ENCODE measurements at places on chromosomes 3 and 15.

GRCh38 chr3:81274671-81275070 lies 486.8 kb downstream of the GBE1 start:
- DNase-seq, result no peak

DNA sequence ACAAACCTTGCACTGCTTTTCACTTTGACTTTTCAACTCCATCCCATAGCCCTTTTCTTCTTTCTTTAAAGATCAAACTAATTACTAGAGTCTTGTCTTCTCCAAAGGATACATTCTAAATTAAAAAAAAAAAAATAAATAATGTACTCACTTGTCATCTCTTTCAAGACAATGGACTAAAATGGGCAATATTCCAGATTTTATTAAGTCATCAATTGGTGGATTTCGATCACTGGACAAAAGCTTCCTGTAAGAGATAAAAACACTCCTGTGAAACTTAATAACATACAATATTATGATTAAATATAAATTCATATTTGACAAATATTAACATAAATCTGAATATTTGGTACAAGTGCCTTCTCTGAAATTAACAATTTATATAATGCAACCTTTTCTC lies 34.1 kb downstream of the KPNA4 start:
- no peak for DNase-seq

DNA sequence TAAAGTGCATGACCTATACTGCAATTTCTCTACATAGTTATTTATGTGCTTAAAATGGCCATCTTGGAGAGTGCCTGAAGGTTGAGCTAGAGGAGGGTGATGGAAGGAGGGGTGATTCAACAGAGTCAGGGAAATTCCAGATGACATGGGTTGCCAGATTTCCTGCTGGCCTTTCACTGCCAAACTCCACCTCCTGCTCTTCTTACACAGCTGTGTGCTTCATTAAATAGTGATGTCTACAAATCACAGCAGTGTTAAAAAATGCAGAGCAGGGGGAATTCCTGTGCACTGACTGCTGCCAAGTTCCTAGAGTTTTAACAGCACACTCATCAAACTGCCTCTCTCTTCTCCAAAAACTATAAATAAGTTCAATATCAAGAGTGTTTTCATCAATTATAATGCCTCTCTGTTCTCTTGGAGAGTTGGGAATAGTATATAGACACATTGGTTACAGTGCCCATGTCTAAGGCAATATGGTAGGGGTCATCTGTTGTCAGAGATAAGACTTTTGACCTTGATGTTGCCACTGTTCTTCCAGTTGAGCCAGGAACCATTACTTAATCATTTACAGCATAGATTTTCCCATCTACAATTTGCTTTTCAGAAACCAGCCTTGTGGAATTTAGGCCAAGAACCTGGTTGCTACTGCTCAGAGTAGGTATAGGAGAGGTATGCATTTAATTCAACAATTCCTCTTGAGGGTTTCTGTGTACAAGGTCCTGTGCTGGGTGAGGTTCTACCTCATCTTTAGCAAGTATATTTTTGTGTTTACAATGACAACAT lies 79.6 kb downstream of the TP63 start:
- no peak for DNase-seq

DNA sequence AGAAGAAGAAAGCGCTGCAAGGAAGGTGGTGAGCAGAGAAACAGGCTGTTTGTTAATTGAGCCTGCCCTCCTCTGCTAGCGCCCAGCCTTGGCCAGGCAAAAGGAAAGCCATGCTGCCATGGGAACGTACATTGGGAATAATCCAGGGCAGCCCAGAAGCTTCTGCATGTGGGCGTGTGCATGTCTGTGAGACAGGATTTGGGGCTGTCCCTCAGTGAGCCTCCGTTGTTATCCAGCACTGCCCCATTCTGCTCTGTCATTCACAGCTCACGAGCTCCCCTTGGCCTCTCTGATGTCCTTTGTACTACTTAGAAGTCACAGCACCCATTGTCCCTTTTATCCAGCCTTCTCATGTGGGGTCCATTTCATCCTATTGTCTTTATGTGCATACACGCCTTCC lies 239.1 kb upstream of the ROPN1 start:
- DNase-seq, result no peak

DNA sequence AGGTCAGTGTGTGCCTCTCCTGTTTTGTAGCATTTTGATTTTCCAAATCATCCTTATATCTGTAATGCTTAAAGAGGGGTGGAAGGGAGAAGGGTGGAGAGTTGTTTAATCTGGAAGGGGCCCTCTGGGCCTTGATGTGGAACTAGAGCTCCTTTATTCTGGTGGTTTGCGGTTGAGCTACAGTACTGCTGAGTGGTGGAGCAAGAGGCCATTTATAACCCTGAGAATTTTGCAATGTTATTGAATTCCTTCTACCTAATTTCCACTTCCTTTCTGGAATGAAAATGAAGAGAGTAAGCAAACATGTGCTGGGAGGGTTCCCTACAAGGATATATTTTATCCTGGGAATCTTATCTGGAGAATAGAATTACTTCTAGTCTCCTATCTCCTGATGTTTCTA lies 35.3 kb upstream of the TUBGCP5 start:
- no peak for DNase-seq

GRCh38 chr3:30520699-30521098 lies 85.7 kb upstream of the TGFBR2 start:
- no peak for DNase-seq

- DNase-seq, result no peak
Observed at GRCh38 chr3:152331018-152331541, 62.4 kb downstream of the MBNL1 start.

- peak; percentile 18 for DNase-seq
Observed at GRCh38 chr3:101850246-101851051, 1.1 kb downstream of the NFKBIZ start.

GRCh38 chr3:45567730-45568172 lies 26.8 kb upstream of the LIMD1 start:
- DNase-seq, result peak; percentile 23

GRCh38 chr3:12041446-12042041 lies 37.4 kb downstream of the SYN2 start:
- no peak for DNase-seq

DNA sequence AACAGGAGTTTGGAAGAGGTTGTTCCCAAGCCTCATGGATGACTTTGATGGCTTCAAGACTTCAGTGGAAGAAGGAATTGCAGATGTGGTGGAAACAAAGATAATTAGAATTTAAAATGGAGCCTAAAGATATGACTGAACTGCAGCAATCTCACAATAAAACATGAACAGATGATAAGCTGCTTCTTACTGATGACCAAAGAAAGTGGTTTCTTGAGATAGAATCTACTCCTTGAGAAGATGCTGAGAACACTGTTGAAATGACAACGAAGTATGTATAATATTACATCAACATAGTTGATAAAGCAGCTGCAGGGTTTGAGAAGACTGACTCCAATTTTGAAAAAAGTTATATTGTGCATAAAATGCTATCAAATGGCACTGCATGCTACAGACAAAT lies 21.2 kb downstream of the MYO9A start:
- DNase-seq, result no peak

DNA sequence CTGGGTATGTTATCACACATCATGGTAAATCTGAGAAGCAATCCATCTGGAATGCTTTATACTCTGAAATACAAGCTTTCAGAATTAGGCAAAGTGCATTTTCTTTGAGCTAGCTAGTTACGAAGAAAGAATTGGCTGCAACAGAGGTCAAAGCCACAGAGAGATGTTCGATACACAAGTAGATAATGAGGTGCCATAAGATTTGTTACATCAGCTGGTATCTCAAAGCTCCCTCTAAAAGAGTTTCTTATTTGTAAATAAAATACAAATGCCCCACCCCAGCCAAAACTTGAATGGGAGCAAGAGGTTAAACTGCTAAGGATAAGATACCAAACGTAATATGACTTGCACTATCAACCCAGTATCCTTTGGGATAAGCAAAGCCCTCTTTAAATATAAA lies 84.0 kb upstream of the SLCO3A1 start:
- DNase-seq, result no peak

- DNase-seq, result no peak
Observed at GRCh38 chr3:193190146-193190786, 50.8 kb upstream of the PLAAT1 start.

DNA sequence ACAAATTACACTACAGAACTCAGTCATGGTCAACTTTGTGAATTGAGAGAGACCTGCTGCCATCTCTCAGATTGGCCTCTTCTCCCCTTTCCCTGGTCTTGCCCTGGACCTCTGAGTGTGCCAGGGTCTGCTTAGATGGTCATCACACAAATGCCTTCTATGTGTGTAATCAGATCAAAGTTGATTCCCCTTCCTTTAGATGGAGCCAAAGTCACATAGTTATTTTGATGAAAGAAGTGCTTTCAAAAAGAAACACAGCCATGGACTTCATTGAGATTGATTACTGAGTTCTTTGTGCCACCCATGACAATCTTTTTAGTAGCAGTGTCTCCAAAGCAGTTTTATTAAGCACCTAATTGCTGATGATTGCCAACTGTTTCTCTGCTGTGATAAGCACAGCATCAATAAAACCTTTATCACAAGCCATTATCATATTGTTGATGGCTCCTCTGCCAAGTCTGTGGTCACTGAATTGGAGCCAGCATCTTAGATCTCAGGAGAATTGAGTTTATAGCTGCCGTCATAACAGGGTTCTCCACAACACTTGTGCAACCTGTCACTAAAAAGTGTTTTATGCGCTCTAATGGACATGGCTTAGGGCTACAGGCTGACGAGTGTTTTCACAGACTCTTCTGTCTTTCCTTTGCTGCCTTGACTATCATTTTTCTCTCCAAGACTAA lies 149.7 kb upstream of the NUDT16 start:
- DNase-seq, result no peak

DNA sequence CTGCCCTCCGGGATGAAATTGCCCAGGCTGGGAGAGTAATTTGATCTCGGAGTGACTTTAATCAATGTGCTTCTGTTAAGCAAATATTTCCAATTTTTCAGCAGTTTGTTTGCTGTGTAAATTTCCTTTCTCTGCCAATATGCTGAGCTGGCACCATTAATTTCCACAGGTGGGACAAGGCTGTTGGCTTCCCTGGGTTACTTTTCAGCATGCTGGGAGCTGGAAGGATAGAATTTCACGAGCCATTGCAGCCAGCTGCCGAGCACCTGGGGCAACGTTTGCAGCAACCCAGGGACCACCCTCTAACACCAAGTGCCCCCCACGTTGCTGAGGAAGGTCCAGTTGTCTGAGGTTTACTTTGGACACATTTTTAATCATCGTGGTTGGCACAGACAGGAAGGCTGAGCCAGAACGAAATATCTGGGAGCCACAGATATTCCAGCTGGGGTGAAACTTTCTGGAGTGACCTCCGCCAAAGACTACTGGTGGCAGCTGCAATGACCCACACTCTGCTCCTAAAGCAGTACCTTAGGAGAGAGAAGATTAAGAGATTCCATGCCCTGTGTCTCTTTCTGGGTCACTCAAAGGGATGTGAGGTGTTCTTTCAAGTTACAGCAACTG lies 293.3 kb upstream of the RGMA start:
- DNase-seq, result no peak

GRCh38 chr3:190644035-190644434 lies 130.2 kb downstream of the IL1RAP start:
- DNase-seq, result no peak

DNA sequence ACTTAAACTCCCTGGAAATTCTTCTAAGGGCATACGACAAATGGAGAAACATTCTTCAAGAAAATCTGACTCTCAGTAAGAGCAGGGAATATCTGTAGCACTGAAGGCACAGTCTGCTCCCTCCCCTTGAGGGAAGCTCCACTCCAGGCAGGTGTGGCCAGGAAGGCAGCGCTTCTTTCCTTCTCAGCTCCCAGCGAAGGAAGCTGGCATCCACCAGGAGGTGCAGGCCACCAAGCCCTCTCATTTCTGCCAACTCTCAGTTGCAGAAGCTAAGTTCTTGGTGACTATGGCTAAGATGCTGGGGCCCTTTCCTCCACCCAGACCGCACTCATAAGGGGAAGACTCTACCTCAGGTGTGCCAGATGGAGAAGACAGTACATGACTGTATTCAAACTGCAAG lies 37.7 kb upstream of the SLC41A3 start:
- DNase-seq, result no peak

GRCh38 chr15:63943829-63944680 lies 102.2 kb downstream of the DAPK2 start:
- DNase-seq, result no peak

DNA sequence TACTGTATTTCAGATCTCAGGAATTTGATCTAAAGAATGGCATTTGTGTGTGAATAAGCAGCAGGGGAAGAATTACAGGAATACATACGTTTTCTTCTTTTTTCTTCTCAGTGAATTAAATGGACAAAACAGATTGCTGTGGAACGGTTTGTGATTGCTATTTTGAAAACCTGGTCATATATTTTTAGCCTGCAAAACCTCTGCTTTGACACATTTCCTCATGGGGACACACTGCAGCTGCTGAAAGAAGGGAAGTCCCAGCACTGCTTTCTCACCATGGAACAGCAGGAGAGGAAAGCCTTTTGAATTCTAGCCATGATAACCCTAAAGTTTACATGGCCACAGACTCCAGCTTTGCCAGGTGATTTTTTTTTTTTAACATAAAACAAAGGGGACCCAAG lies 315.0 kb downstream of the OXSM start:
- DNase-seq, result no peak

- no peak for DNase-seq
Observed at GRCh38 chr15:33243869-33244268, 49.4 kb upstream of the FMN1 start.

- no peak for DNase-seq
Observed at GRCh38 chr15:90184119-90184785, 16.9 kb upstream of the SEMA4B start.

GRCh38 chr3:48417529-48418108 lies 12.3 kb downstream of the PLXNB1 start:
- no peak for DNase-seq

- no peak for DNase-seq
Observed at GRCh38 chr3:100647171-100647570, 37.8 kb downstream of the ADGRG7 start.

DNA sequence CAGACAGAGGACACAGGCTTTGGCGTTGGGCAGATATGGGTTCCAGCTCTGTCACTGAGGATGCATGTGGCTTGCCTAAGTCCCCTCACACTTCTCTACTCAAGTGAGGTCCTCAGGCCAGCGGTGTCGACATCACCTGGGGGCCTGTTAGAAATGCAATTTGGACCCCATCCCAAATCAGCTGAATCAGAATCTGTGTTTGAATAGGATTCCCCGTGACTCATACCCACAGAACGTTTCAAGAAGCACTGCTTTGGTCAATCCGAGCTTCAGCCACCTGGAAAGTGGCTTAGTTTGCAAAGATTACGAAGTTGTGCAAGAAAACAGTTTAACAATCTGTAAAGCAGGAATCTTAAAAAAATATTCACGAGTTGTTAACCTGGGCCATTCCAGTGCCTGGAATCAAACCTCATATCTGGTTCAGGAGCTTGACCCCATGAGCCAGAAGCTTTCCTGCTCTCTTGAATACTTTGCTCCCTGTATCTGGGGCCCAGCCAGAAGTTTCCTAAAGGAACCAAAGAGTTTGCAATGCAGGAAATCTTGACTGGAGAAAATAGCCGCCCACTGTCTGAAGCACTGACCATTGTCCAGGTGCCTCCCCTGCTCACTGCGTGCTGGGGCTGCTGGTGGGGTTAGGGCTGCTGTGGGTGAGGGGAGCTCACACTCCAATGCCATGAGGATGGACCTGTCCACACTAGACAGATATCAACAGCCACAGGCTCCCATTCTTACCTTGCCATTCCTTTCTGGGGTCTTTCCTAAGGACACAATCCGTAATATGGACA lies 208.5 kb upstream of the LINGO1 start:
- DNase-seq, result no peak

All from stimulated activated CD8-positive, alpha-beta memory T cell treated with anti-CD3 and anti-CD28 coated beads, Interleukin-2, amount 100 ng/mL, for 48 hours (primary cell).